Foreskin keratinocyte (primary cell): ENCODE measurements at places on chromosomes 16 and 17.

GRCh38 chr17:74842599-74843351, 16.9 kb downstream of the GRIN2C start:
- DNase-seq: no peak

DNA sequence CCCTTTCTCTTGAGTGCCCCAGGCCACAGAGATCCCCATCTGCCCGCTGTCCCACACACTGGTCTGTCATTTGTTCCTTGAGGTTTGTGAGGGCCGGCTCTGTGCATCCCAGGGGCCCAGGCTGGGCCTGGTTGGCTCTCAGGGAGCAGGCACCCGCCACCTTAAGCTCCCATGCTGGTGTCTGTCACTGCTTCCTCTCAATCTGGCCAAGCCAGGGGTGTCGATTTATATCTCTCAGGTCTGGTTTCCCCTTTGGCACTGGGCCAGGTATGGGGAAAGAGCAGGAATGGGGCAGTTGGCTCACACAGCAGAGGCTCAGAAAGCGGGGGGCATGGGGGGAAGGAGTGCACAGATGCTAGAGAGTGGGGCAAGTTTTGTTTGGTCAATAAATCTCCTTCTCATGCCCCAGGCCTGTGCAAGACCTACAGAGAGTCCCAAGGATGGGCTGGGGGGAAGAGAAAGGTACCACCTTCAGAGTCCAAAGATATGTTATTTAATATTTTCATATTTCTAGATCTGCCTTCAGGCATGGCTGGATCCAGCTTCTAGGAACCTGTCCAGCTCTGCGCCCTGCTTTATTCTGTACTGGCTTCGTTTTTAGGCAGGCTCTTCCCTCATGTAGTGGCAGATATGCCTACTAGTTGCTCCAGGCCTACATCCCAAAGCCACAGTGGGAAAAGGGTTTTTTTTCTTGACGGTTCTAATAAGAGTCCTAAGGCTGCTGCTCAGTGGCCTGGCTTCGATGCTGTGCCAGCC, 34.3 kb downstream of the IL4R start:
- DNase-seq: no peak

DNA sequence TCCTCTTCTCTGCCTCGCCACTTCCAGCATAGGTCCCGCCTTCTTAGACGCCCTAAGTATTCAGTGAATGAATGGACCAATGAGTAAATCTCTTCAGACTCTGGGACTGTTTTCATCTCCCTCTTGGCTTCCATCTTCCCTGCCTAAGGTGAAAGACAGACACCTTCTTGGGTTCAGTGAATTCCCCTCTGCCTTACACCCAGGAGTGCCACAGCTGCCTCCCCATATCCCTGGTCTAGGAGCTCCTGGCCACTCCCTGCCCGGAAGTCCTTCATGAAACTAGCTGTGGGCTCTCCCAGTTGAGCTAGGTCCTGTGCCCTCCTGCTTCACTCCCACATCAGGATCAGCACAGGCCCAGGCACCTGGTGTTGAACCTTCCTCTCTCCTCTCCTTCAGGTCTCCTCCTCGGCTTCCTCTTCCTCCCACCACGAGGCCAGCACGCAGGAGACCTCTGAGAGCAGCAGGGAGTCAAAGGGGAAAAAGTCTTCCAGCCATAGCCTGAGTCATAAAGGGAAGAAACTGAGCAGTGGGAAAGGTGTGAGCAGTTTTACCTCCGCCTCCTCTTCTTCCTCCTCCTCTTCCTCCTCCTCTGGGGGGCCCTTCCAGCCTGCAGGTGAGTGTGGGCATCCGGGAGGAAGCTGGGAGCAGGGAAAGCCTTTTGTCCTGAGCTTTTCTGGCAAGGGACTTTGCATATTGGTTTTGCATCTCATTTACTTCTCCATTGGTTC, 10.3 kb downstream of the MLLT6 start:
- DNase-seq: no peak

DNA sequence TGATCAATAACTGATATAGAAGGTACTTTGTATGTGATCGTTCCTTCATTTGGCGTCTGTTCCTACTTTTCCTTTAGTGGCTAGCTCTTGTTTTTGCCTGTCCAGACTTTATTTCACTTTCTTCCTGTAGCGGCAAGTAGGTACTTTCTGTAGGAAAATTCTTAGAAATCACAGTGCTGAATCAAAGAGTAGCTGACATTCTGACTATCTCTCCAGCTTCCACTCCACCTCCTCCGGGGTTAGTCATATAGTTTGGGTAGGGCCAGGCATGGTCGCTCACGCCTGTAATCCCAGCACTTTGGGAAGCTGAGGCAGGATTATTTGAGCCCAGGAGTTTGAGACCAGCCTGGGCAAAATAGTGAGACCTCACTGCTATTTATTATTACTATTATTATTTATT, 29.9 kb upstream of the PAFAH1B1 start:
- peak; percentile 69 for DNase-seq

GRCh38 chr16:87806641-87807546, 41.1 kb upstream of the KLHDC4 start:
- DNase-seq: peak; percentile 100

- DNase-seq: no peak
Observed at GRCh38 chr16:5321930-5322329, 224.3 kb upstream of the EEF2KMT start.

- DNase-seq: no peak
Observed at GRCh38 chr16:8924214-8924613, 39.5 kb downstream of the USP7 start.
